ENCODE measurements at places on chromosomes 13 and 19.

- no peak for DNase-seq
Measured at GRCh38 chr13:80737513-80737912, 396.6 kb upstream of the SPRY2 start.

DNA sequence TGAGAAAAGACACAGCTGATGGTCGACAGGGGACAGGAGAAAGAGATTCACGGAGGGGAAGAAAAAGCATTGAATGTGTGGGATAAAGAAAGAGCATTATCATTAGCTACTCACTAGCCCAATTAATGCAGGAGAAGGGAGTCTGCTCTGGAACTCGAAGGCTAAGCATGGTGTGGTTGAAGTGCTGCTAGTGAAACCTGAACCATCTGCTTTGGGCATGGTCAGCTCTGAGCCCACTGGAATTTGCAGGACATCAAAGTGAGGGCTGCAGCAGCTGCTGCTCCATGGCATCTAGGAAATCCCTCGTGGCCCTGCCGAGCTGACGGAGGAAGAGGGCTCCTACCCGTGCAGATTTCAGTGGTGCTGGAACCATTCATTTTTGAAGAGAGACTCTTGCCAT, 320.3 kb downstream of the ATP8A2 start:
- DNase-seq = no peak

- no peak for DNase-seq
Measured at GRCh38 chr13:41458187-41458760, 924 bp downstream of the RGCC start.

DNA sequence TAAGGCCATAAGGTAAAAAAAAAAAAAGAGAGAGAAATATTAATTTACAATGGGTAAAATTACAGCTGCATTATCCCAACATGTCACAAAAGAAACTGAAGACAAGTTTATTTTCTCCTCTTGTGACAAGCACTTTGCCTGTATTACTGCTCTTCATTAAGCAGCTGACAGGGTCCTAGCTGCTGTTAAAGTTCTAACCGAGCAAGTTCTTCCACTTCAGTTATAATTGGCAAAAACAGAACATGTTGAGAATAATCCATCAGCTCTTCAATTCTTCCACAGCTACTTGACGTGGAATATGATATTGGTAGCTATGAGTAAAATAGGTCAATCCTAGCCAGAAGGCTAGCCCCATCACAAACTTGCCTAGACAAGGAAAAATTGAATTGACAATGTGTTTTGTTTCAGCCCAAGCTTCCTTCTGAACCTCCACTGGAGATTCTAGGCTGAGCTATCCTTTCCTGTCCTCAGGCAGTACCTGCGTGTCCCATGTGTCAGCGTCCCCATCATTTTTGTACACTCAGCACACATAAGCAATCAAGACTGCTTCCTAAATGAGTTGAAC, 32.2 kb upstream of the DOCK9 start:
- DNase-seq = no peak

- no peak for DNase-seq
Measured at GRCh38 chr19:19774354-19775033, 41.6 kb upstream of the ZNF14 start.

GRCh38 chr19:33254245-33254824, 28.7 kb upstream of the SLC7A10 start:
- no peak for DNase-seq

DNA sequence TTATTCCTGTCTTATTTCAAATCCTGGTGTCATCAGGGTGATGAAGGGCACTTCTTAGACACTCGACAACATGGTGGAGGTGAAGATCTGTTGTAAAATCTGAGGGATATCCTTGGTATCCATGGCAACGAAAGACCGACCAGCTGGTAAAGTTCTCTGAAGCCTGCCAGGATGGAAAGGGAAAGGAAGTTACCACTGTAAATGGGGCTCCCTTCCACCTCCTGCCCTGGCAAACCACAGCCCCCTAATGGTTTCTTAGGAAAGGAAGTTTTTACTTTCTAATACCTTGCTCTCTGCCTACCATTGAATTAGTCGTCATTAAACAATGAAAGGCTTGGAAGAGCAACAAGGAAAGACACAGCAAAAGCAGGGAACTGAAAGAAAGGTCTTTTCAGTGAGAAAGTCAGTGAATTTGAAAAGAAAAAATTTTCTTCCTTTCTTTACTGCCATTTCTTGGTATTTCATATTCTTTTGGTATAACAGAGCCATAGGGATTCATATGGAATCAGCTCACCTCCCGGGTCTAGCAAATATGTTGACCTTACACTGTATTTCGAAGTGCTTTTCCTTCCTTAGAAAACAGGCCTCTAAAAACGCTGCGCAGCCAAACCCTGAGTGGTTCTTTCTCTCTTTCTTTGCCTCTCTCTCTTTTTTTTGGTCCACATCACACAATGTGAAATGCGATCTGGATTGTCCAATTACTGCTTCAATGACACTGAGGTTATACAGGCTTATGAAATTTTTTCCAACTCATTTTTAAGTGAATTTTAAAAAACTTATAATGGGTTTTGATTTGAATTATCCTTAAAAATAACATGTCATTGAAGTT, 111.0 kb downstream of the RGCC start:
- no peak for DNase-seq

- no peak for DNase-seq
Measured at GRCh38 chr19:6099033-6099432, 11.3 kb downstream of the RFX2 start.

DNA sequence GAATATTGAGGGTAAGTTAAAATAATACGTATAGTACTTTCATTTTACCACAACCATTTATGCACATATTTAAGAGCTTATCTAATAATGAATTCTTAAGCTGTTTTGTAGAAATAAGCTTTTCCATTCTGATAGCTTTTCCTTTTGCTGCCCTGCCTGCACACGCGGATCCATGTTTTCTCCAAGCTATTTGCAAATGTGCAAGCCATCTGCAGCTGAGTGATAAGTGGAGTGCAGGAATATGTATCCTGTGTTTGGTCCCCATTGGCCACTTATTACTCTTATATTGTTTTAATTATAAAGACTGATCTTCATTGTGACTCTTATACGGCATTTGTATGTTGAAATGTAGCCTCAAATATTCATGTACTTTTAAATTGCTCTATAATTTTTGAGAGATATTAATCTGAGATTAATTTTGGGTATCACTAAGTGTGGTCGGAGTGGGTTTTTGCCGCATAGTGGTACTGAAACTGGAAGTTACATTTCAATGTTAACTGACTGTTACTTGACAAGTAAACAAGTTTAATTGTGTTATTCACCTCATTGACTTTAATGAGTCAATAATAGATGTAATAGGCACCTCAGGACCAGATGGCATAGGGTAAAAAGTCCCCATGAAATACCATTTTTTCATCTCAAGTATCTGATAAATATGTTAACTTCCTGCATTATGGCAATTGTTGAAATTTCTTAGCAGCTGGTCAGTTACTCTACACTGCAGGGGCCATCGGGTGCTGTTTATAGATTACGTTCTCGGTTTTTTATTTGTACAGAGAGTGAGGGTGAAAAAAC, 1567.4 kb downstream of the EFNB2 start:
- no peak for DNase-seq

GRCh38 chr19:30682146-30682998, 310.2 kb downstream of the ZNF536 start:
- no peak for DNase-seq

DNA sequence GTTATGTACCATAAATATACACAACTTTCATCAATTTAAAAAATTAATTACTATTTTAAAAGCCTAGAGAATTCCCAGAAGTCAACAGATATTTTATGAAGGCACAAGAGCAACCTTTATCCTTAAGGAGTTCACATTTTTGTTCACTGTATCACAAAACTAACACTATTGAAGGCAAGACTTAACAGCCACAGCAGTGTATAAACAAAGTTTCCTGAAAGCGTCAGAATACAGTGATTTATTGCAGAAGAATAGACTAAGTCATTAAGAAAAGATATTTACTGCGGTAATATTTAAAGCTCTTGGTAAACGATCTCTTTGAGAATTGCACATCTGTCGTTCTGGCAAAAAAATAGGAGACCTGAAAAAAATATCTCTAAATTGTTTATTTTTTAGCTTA, 419.3 kb upstream of the NBEA start:
- DNase-seq = no peak

DNA sequence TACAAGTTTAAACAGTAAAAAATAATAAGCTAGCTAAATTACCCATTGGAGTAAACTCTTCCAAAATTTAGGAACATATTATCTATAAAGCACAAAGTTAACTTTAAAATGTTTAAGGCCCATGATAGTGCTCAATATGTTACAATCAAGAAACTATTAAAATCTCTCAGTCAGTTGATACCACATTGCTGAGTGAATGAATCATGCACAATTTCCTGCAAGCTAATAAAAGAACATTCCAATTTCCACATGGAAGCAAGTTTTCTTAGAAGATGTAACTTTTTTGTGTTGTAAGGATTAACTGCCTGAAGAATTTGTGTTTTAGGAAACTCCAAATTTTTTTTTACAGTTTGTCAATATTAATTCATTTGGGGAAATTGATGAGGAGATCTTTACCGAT, 666.6 kb downstream of the SLITRK1 start:
- no peak for DNase-seq

GRCh38 chr13:51585696-51586095, 1.4 kb downstream of the WDFY2 start:
- no peak for DNase-seq

- no peak for DNase-seq
Measured at GRCh38 chr19:35990156-35990555, 4.8 kb upstream of the SDHAF1 start.

Measured in T1000 (cell line).